Activated naive CD8-positive, alpha-beta T cell treated with anti-CD3 and anti-CD28 coated beads, Interleukin-2, amount 50 U/mL, for 24 hours (primary cell): ENCODE measurements at places on chromosomes 3 and 15.

DNA sequence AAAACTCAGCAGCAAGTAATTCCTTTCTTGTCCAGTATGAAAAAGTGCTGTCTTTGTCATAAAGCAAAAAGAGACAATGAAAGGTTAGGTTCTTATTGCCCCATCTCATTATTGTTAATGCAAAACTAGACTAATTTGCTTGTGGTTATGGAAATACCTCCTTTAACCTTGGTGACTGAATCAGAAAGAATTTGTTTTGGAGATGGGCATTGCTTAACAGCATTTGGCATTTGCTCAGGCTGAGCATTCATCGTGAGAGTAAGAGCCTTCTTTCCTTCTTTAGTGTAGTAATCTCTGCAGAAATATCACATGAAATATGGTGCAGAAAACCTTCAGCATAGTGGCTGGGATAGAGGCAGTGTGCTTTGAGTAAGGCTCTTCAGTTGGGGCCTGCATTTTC is 103.1 kb downstream of the CNTN6 start:
- DNase-seq, result no peak

DNA sequence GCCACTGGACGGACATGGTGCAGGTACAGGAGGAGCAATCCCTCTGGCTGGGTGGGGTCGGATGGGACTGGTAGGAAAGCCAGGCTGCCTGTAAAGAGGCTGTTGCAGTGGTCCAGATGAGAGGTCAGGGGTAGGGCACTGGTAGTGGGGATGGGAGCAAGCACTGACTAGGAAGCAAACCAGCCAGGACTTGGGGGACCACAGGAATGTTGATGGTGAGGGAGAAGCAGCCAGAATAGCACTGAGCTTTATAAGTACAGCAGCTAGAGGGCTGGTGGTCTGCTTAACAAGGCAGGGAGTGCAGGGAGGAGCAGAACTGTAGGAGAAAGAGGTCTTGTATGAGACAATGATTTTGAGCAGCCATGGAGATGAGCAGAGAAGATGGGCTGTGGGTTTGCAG is 38.7 kb upstream of the PTPN23 start:
- DNase-seq, result no peak

DNA sequence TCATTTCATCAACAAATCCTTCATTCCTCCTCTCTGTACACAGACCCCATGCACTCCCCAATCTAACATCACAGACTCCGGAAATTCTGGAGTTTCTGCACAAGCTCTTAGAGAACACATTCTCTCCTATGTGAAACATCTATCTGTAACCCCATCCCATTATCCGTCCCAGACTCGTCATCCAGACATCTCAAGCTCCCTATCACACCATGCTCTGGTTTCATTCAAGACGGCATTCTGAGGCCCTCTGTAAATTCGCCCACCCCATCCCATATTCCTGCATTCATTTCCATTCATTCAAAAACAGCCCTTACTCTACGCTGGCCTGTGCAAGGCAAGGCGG is 575 bp downstream of the LEO1 start:
- DNase-seq, result no peak

DNA sequence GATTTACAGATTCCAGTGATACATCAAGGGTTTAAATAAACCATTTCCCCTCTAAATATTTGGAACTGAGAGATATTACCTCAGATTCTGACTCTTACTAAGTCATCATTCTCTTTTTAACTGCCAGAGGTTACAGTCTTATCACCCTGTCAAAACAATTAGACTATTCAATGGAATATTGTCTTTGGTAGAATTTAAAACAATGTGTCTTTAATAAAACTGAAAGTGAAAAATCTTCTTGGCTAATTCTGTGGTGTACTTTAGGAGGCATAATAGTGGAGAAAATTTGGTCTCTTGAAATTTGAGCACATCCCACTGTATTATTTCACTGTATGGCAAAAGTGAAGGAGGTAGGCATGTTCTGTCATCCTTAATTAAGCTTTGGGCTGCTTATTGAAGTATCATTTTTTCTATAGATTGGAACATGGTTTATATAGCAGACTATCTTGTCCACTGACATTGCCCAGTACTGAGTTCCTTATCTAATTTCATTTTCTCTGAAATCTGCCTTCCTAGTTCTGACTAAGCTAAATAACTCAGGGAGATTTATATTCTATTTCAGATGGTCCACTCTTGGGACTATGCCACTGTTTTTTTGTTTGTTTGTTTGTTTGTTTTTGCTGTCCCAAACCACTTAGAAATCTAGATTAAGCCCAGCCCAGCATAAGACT is 48.0 kb upstream of the UTS2B start:
- no peak for DNase-seq

GRCh38 chr3:63911509-63911872 is 692 bp downstream of the SCAANT1 start:
- DNase-seq, result no peak

GRCh38 chr3:72595927-72596610 is 252.2 kb downstream of the SHQ1 start:
- DNase-seq, result no peak

- DNase-seq, result peak; percentile 25
These were observed 84.3 kb downstream of the KLHL25 start for GRCh38 chr15:85710340-85710842.

GRCh38 chr15:74815961-74816360 is 3.3 kb downstream of the LMAN1L start:
- DNase-seq, result no peak

DNA sequence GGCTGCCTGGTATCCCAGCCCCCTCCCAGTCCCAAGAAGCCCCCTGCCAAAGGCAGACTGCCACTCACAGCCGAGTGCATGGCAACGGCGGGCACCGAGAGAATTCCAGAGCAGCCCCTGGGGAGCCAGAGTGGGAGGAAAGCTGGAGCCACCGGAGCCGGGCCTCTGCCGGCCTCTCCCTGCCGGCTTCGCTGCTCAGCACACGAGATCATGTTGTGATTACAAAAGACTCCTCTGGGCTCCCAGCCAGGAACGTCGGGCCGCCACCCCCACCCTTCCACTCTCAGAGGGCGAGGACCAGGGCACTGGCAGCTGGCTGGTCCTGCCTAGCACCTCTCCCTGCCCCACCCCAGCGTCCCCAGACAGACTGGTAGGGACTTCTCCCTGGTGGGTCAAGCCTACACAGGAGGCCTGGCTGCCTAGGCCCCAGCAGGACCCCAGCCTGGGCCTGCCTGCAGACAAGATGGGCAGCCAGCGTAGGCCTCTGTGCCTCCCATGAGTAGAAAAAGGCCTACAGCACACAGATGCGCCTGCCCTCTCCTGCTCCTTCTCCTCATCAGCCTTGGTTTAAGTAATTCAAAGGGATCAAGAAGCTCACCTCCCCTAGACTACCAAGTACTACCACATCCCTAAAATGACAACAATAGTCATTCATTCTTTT is at the start of gene CCDC9B:
Gene CCDC9B, minus strand, starts transcription at position 200 of the 661 bp plus-strand sequence. Its CDS starts 120 bp downstream, at position 80.
- DNase-seq, result no peak

- no peak for DNase-seq
These were observed 51.5 kb downstream of the AAGAB start for GRCh38 chr15:67202991-67203390.

DNA sequence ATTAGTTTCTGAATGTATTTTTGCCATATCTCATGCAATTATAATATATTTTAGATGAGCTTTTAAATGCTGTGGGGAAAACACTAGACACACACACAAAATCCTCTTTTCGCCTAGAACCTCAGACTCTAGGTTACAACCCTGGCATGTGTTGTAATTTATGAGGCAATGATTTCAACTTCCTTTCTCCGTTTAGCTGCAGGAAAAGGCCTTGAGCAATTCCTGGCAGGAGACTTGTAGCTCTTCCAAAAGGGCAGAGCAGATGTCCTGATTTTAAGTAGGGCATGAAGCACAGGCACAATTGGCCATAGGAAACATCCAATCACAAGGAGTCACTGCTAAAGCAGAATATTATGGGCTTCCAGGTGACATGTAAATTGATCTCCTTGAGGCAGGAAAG is 82.0 kb downstream of the GPR156 start:
- DNase-seq, result no peak

- no peak for DNase-seq
These were observed 43.9 kb downstream of the GOLIM4 start for GRCh38 chr3:168051531-168052471.

DNA sequence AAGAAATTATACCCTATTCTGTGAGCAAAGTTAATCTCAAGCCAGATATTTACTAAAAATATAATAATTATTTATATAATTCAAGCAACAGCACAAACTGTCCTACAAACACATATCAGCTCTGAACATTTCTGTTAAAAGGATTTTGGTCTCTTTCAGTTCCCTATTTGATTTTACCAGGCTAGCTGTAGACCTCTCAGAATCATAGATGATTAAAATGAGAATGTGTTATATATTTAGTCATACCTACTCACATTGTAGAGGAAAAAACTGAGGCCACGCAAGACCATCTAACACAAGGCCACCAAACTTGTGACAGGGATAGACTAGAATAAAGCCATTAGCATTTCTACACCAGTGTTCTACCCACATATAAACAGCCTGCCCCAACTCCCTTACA is 28.5 kb downstream of the ACKR4 start:
- no peak for DNase-seq

DNA sequence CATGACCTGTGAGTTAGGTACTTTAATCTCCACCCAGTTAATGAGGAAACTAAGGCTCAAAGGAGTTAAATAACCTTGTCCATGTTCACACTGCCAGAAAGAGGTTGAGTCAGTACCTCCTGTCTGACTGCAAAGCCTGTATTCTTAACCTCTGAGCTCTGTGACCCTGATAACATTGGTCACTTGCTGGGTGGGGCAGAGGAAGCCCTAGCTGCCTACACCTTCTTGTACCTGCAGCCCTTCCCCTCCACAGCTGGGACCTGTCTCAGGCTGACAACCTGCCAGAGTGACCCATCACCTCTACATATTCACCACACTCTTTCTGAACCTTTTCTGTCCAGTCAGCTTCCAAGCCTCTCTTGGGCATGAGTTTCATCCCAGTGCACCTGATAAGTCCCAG is 106.1 kb upstream of the HES1 start:
- no peak for DNase-seq

GRCh38 chr3:172213200-172213599 is 173.8 kb downstream of the FNDC3B start:
- peak; percentile 6 for DNase-seq

DNA sequence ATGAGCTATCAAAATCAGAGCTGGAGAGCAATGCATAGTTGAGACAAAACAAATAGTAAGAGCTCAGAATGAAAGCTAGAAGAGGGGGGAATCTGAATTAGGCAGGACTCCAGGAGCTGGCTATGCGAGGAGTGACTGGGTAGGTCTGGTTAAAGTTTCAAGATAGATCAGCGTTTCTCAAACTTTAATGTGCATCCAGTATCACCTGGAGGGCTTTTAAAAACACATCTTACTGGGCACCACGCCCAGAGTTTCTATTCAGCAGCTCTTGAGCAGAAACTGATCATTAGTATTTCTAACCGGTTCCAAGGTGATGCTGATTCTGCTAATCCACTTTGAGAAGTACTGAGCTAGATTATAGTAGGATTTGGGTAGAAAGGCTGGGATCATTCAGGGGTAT is 96.2 kb upstream of the ACP3 start:
- DNase-seq, result no peak

DNA sequence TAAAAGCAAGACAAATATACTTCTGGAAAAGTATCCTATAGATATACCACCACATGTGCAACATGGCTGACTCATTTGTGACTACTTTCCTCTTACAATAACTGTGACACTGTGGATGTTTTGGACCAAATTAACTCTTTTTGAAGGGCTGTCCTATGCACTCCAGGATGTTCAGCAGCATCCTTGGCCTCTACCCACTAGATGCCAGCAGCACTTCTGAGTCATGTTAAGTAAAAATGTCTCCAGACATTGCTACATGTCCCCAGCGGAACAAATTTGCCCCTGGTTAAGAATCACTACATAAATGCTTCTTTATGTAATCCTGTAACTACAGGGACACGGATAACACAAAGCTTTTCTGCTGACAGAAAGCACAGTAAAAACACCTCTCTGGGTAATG is 32.0 kb downstream of the RUVBL1 start:
- no peak for DNase-seq

DNA sequence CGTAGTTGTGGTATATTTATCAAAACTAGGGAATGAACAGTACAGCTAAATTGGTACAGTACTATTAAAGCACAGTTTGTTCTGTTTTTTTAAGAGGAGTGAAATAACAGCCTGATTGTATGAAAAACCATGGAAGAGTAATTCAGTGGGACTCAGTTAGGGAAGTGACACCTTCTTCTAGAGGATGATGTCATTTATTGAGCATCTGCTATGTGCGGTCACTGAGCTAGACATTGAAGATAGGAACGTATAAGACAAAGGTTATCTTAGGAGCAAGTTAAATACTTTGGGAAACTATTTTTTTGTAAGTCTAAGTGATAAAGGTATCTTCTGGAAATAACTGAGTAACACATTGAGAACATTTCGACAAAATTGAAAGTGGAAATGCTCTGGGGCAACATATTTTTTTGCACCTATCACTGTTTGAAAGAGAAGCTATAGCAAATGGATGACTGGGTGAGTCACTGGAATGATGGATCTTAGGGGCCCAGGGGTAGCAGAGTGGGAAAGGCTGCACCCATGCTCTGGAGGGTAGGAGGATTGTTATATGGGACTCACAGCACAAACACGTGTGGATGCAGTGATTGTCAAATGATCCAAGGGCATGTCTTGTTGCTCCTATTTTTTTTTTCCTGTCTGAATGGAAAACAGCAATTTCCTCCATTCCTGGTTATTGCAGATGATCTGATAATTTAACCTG is 43.0 kb downstream of the OXNAD1 start:
- no peak for DNase-seq

GRCh38 chr3:8972639-8973038 is 9.4 kb upstream of the RAD18 start:
- no peak for DNase-seq

GRCh38 chr15:62994975-62995681 is 47.4 kb upstream of the TPM1 start:
- no peak for DNase-seq

GRCh38 chr15:52208306-52208946 is 17.2 kb upstream of the GNB5 start:
- DNase-seq, result peak; percentile 77

DNA sequence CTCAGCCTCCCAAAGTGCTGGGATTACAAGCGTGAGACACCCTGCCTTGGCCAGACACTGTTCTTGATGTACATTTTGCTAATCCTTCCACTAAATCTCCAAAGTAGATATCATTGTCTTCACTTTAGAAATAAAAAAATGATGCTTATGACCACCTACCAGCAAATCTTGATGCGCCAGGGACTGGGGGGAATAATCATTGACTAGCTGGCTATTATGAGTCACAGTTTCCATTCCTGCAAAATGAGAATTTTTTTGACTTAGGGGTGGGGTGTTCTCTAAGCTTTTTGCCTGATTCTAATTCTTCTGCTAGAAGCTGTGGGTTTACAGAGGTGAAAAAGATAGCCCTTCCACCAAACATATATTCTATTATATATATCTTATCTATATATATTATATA is 17.1 kb upstream of the RFC4 start:
- no peak for DNase-seq
